ENCODE measurements at places on chromosomes 13 and 19.

DNA sequence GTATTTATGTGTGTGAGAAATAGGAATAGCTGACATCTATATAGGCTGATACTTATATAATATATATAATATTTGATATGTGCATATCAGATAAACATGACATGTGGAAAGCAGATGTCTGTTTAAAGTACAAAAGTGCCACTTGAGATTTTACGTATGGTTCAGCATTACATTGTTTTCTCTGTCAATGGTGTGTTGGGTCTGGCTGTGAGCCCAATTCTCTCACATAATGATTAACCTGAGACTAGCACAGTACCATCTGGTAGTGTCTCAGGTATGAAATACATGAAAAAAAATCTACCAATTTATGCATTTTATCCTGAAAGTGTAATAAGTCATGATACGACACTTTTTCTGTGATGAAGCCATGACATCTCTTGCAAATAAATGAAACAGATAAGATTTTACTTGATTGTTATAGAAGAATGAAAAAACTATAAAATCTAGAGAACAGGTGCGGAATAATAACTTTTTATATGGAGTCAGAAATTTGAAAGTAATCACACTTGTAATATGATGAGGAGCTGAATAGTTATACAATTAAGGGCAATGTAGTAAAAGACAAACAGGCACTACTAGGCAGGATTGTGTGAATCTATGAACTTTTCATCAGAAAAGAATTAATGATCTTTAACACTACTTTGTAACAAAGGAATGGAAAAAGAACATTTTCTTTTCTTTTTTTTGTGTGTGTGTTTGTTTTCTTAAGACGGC, 1405.0 kb downstream of the OLFM4 start:
- DNase-seq, result no peak

DNA sequence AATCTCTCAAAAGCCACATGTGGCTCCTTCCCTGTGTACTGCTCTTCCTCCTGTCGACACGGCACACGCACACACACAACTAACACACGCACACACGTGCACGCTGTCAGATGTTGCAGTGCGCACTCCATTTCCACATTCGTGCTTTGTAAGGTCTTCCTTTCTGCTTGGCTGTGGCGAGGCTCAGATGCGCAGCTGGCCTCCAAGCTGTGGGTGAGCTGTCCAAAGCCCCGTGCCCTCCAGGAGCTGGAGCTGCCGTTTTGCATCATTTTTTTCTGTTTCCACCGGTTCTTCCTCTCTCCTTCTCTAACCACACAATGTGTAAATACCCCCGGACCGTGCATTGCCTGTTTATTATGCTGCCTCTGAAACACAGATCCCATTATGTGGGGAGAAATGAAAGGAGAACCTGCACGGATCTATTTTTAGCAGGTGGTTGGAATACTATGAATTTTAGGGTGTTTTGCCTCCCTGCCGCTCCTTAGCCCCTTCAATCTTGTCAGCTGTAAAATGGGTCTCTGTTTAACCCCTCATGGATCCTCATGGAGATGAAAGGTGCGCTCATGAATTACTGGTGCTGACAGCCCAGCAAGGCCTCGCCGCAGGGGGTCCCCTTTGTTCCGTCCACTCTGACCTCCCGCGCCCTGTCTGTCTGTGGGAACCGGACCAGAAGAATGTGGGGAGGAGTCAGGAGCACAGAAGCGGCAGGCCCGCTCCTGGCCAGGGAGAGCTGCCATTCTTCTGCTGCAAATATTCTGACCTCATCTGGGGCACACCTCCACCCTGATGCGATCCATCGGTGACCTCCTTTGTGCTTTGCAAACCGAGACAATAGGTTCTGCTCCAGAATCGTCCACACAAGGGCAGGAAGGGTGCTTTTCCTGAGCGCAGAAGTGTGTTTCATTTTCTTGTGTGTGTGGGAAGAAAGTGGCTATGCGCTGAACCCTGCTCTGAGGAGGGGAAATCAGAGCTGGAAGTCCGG, 137.7 kb downstream of the SOX1 start:
- no peak for DNase-seq

GRCh38 chr19:18559685-18560084, 2.0 kb downstream of the KXD1 start:
- DNase-seq, result no peak

DNA sequence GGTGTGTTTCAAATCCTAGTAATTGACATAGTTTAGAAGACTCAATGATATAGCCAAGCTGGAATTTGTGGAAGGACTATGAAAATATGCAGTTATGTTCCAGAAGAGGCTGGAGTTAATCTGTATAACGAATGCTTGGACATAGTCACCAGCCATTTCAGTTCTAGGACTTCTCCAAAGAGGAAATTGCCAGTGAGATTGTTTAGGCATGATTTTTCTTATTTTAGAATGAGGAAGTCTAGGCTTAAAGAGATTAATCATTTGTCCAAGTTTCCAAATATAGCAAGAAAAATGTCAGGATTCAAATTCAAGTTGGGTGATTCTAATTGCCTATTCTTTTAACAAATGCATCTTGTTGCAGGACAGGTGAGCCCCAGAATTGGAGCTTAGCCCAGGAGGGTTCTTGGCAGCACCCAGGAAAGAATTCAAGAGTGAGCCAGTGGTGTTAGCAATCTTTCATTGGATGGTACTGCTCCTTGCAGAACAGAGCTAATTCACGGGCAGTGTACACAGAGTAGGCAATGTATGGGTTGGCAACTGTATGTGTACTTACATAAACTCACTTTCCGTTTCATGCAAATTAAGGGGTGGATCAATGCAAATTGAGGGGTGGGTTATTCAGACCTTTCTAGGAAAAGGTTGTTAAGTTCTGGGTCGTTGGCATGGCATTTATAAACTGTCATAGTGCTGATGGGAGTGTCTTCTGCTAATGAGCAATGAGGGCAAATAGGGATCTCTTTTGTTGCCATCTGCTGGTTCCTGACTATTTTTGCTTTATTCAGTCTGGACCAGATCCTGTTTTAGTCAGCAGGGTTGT, 763.1 kb upstream of the SLITRK1 start:
- DNase-seq, result no peak

DNA sequence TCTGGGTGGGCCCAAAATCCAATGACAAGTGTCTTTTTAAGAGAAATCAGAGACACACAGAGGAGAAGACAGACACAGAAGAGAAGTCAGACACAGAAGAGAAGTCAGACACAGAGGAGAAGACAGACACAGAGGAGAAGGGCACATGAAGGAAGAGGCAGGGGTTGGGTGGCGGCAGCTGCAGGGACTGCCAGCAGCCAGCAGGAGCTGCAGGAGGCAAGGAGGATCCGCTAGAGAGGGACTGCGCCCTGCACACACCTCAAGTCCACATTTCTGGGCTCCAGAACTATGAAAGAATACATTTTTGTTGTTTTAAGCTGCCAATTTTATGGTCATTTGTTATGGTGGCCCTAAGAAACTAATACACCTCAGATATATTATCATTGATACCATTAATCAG, 140.6 kb downstream of the ZIC5 start:
- no peak for DNase-seq

GRCh38 chr19:54660964-54661363, 1.8 kb upstream of the LILRB4 start:
- DNase-seq, result no peak

DNA sequence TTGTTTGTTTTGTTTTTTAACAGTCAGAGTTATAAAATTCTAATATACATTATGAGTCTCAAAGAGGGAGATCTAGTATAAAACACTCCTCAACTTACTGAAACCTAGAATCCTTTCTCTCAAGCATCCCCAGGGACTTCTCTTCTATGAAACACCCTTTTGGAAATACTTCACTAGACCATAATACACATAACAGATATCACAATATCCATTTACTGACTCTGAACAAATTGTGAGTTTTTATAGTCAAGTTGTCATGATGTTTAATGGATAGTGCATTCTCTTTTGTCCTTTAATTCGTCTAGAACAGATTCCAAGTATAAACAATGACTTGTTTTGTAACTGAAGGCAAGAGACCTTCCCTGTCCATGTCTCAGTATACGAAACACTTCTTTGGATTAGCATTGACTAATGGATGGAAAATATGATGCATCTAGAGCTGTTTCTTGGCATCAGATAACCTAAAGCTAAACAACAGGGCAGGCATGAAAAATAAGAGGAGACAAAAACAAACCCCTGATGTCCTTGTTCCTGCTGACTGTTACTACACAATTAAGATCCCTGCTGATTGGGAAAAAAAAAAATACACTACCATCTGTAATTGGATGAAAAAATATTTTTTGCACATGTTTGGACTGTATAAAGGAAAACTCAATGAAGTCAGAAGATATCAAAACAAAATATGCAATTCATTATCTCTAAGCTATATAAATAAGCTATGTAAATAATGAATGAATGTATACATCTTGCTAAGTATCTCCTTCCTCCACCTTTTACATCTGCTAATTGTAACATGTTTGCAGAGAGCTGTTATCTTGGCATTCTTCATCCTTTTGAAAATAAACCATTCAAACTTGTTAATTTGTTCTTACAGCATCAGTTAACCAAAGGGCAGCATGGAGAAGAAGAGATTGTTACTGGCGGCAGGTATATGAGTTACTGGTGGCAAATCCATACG, 214.2 kb downstream of the LACC1 start:
- no peak for DNase-seq

GRCh38 chr19:18742838-18743783, 48.0 kb downstream of the COMP start:
- no peak for DNase-seq

All from CD4-positive, alpha-beta T cell treated with Interleukin-12 subunit alpha and Interleukin-12 subunit beta, for 1 hour (primary cell).